ENCODE measurements at places on chromosomes 7 and 10.
A peak's percentile ranks its signal among the peaks of the same experiment; 100 is the strongest.

GRCh38 chr10:405648-406047 lies 270.4 kb downstream of the ZMYND11 start:
- DNase-seq, result no peak

DNA sequence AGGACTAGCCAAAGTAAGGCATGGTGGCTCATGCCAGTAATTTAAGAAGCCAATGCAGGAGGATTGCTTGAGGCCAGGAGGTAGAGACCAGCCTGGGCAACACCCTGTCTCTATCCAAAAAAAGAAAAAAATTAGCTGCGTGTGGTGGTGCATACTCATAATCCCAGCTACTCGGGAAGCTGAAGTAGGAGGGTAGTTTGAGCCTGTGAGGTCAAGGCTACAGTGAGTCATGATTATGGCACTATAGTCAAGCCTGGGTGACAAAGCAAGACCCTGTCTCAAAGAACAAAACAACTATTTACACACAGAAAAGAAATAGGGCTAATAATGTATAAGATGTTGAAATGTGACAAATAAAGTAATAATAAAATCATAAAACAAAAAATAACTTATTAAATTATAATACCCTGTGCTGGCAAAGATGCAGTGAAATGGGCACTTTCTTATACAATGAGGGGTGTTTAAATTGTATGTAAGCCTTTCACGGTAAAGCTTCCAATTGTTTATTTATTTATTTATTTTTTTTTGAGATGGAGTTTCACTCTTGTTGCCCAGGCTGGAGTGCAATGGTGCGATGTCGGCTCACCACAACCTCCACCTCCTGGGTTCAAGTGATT lies 175.2 kb downstream of the TPST1 start:
- DNase-seq, result no peak

DNA sequence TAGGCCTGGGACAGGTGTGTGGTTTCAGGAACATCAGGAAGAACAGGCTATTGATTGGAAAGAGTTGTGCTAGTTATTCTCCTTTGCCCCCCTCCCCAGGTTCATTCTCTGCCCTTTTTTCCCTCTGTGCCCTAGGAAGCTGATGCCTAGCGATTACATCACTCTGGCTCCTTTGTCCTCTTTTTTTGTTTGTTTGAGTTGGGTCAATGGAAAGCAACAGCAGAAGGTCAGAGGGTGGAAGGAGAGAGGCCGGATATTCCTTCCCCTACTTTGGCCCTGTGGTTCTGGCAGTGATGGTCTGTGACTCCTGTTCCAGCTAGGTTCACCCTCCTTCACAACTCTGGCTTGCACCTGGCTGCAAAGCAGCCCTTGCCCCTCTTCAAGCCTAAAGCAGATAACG lies 18.9 kb downstream of the LOXL4 start:
- DNase-seq, result no peak

- no peak for DNase-seq
Measured at GRCh38 chr7:96827701-96828100, 118.1 kb upstream of the SEM1 start.

DNA sequence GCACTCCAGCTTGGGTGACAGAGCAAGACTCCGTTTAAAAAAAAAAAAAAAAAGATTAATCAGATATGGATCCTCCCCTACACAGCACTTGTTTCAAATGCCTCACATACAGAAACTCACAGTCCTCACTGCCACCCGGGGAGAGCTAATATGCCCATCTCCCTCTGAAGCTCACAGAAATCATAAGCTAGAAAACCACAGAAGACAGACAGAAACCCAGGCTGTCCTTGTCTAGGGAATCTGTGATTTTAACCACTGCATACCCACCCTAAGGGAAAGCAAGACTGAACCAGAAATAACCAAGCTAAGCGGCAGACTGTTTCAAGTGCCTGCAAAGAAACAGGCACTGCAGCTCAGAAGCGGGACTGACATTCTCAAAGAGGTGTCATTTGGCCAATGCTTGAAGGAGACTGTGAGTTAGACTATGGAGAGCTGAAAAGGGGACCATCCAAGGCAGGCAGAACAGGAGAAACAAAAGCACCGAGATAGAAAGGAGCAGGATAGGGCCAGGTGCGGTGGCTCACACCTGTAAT lies 37.6 kb downstream of the SLC37A3 start:
- DNase-seq, result no peak

- no peak for DNase-seq
Measured at GRCh38 chr10:12188656-12189055, 7.0 kb downstream of the NUDT5 start.

DNA sequence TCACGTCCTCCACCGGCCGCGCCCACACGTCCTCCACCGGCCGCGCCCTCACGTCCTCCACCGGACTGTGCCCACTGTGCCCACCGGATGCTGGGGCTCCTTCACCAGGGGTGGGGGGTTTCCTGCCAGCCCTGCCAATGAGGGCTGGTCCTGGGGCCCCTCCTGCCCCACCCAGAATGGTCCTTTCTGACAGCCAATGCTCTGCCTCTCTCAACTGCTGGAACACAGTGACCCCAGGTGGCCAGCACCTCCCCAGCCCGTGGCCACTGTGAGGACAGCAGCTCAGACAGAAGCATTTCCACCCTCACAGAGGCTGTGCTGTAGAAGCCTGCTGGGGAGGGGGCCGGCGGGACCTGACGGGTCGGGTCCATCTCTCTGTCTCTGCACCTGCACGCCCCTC lies 90.1 kb upstream of the DNAAF5 start:
- peak; percentile 50 for DNase-seq

DNA sequence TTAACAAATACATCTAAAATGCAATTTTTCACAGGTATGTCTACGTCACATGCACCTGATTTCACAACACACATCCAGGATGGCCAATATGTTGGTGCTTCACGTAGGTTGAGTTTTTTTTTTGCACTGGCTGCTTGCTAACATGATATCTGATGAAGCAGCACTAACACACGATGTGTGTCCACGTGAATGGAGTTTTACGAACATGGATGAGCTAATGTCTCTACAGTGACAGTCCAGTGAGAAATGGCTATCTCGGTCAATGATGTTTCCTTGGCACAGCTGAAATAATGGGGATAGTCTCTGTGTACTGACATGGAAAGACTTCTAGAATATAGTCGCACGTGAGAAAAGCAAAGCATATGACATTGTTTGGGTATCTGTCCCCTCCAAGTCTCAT lies 563.9 kb upstream of the ADARB2 start:
- no peak for DNase-seq

GRCh38 chr7:103121641-103122040 lies 27.3 kb downstream of the NAPEPLD start:
- DNase-seq, result no peak

GRCh38 chr7:135747366-135747765 lies 1.2 kb downstream of the FAM180A start:
- no peak for DNase-seq

DNA sequence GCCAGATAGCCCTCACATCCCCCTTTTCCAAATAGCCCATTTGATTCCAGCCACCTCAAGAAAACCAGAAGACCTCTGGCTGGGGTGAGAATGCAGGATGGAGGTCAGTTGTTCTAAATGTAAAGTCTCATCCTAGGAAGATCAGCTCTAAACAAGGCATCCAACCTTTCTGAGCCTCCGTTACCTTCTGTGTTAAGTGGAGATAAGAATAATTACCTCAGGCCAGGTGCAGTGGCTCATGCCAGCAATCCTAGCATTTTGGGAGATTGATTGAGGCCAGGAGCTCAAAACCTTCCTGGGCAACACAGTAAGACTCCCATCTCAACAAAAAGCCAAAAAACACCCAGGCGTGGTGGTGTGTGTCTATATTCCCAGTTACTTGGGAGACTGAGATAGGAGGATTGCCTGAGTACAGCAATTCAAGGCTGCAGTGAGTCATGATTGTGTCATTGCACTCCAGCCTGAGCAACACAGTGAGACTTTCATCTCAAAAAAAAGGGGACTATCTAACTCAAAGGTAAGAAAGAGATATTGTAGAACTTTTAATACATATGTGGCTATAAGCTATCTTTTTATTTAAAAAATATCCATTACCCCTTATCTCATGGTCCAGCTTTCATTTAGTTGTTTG lies 43.5 kb downstream of the PRTFDC1 start:
- no peak for DNase-seq

- DNase-seq, result no peak
Measured at GRCh38 chr10:661597-662222, 27.8 kb downstream of the DIP2C start.

DNA sequence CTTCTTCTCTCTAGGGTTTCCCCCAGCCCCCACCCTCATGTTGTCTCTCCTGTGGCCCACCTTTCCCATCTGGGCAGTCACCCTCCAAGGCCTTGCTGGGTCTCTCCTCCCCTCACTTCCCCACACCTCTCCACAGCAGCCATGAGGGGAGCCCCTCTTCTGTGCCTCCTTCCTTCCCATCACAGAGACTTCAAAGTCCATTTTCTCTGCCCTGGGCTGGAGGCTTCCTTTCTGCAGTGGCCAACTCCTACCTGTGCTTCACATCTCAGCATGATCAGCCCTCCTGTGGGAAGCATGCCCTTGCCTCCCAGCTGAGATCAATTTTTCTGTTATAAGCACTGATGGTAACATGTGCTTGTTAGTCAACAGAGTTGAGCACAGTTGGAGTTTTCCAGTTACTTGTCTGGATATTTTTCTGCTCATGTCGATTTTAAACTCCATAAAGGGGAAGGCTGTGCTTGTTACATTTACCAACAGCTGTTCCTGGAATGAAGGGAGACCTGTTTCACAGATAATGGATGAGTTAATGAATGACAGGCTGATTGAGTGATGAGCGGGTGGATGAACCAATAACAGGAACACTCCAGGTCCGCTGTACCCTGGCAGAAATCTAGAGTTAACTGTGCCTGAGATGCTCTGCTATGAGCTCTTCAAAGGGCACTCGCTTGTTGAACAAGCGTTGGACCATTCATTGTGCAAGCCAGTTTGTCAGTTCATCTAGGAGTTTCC lies 71.4 kb upstream of the PRSS58 start:
- DNase-seq, result no peak

DNA sequence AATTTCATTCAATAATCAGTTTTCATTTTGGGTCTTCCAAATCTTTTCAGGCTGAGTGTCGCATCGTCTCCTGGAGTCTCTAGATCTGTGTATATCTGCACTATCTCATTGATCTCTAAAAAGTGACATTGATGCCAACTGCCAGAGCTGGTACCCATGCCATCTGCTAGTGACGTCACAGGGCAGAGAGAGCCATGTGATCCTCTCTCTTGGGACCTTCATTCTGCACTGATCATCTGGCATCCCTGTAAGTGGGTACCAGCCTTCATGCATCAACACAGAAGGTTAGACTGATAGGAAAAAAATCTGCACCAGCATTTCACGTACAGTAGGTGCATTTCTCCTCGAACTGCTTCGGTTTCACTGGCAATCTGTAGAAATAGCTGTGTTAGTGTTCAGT lies at the start of gene NEUROD6:
Gene NEUROD6 (minus strand): TSS at position 124 of the 400 bp plus-strand sequence. CDS start 1,458 bp downstream, outside the sequence.
- DNase-seq, result no peak

- peak; percentile 59 for DNase-seq
Measured at GRCh38 chr7:99143853-99144672, at the start of gene SMURF1. Gene SMURF1, minus strand, starts transcription at chr7:99144108. Its CDS starts 328 bp downstream, at chr7:99143780.

- peak; percentile 9 for DNase-seq
Measured at GRCh38 chr7:66043681-66044497, 31.7 kb upstream of the ASL start.

- DNase-seq, result no peak
Measured at GRCh38 chr7:66237906-66238772, 33.0 kb downstream of the TPST1 start.

DNA sequence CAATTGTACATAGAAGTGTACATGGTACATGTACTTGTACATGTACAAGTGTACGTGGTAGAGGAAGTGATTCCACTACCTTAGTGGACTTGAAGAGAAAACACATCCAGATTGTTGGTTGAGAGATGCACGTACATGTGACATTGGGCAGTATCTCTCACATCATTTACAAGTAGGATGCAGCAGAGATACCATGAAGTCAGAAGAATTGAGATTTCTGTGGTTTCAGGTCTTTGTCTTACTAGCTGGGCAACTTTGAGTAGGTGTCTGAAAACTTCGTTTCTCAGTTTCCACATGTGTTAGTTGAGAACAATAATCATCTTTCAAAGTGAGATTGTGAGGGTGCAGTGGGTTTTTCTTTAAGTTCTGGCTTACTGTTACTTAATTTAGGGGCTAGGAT lies 21.5 kb downstream of the CLDN12 start:
- DNase-seq, result no peak

DNA sequence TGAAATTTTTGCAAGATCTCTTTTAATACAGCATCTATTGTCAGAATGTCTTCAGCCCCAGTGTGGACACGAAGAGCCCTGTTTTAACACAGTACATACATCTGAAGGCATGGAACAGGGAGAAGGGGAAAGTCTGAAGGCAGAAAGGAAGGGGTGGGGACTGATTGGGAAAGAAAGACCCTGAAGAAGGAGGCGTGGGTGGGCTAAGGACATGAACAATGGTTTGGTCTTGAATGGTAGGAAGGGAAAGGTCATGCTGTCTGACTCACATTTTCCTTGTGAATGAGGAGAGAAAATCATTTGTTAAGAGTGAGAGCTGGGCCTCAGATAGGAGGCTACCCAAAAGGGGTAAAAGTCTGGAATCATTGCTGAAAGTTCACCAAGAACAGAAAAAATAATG lies 297.1 kb downstream of the GALNT17 start:
- no peak for DNase-seq

DNA sequence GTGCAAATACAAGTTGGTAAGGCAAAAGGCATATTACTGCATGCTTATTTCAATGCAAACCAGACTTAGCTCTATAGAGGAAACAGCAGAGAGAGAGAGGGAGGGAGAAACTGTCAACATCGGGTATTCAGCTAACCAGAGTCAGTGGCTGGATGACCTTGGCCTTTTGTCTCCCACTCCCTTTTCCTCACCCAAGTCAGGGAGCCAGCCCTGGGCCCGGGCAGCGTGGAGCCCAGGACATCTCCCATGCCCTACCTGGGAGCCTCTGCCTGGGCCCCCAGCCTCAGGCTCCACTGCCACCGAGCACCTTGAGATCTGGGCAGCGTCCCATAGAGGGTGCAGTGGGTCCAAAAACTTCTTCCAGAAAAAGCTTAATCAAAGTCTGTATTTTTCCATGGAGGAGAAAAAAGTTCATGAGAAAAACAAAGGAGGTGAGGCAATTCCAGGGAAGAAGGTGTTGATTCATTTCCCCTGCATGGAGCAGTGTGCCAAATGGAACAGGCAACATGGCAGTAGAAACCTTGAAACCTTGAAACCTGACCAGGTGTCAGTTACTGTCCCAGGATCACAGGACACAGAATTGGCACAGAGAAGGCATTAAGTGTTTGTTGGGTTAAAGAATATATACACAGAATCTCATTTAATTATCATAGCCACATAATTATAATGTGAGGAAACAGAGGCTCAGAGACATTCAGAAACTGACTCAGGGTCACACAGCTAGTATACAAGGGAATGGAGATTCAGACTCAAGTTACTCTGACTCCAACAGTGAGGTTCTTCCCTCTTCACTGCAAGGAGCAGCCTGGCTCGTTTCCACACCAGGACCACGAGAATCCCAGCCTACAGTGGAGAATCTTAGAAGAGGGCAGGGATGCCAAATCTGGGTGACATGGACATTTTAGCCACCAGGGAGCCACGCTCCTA lies 5.8 kb upstream of the NCOA4 start:
- DNase-seq, result no peak

GRCh38 chr10:103493362-103493915 lies at the start of gene NEURL1:
Gene NEURL1, plus strand, starts transcription at chr10:103493705. Its CDS starts 683 bp downstream, at chr10:103494388.
- DNase-seq, result no peak
